MG63 (cell line): ENCODE measurements at places on chromosomes 12 and 14. TPM values are rescaled to one million over a fixed set of nuclear protein-coding genes. Genes with fewer than 3 reads are reported as not detected.

Gene SSTR1
- 0.07 and 0.92 TPM in 2 replicates for total RNA-seq

Gene KLRG1
- 2.1 TPM in 1 of 2 replicates, not detected in the other for total RNA-seq

Gene CELA1
- not detected in 2 replicates for total RNA-seq

DNA sequence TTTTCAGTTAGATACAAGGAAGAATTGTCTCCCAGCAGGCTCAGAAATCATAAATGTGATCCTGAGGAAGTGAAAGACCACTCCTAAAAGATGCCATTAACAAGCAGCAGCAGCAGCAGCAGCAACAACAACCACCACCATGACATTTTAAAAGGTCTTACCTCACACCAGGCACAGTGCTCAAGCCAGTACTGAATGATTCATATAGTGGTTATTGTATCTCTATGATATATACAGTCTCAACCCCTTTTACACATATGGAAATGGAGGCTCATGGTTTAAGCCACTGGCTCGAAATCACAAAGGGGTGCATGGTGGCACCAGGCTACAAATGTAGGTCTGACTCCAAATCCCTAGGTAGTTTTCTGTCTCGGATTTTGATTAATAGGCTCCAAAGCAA, 126.9 kb downstream of the KTN1 start:
- no peak for DNase-seq

- peak; percentile 40 for DNase-seq
Observed at GRCh38 chr14:37091651-37092050, 80.8 kb downstream of the SLC25A21 start.
